ENCODE measurements at places on chromosomes 5 and 9.

GRCh38 chr5:136174021-136174659, 18.8 kb downstream of the SMIM32 start:
- DNase-seq, result peak; percentile 44

- no peak for DNase-seq
Measured at GRCh38 chr5:54844905-54845566, 140.4 kb downstream of the ESM1 start.

DNA sequence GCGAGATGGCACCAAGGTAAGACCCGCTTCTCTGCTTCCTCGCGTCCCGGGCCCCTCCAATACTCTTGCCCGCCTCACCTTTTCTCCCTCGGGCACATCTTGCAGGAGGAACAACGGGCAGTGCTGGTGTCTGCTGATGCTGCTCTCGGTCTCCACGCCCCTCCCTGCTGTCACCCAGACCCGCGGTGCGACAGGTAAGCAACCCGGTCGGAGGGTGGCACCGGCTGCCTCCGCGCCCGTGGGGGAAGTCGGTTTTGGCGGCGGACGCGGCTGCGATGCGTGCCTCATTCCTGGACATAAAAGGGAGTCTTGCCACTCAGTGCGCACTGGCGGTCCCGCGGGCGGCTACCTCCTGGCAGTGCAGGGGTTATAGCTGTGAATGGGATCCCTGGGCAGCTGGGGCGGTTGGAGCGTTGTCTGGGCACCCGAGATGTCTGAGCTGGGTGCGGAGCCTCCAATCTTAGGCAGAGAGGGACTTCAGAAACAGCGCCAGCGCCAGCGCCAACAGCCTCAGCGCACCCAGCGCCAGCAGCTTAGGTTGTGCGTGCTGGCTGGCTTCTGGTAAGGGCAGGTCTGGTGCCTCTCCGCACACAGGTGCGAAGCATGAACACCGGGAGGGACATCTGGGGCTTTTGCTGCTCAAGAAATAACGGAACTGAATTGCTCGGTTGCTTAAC, 488 bp downstream of the COL15A1 start:
- DNase-seq, result peak; percentile 57

DNA sequence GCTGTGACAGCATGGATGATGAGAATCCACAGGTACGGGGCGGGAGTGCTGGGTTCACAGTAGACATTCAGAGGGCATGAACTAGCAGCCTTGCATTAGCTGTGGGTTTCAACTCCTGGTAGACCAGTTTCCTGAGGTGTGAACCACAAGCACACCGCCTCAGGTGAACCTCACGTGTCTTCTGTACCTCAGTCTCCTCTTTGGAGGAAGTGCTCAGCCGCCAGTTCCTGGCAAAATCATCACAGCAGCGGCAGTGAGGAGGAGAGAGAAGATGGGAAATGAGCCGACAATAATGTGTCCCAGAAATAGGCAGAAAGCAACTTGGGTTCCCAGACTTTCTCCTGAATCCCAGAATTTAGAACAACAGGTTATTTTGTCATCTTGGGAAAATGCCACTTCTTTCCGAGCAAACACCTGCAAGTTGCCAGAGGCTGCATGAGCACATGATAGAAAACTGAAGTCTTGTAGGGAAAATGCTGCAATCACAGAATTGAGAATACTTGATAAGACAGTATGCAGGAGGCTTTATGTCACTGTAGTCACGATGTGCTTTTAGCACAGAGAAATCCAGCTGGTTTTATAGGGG, 258.5 kb downstream of the AOPEP start:
- no peak for DNase-seq

DNA sequence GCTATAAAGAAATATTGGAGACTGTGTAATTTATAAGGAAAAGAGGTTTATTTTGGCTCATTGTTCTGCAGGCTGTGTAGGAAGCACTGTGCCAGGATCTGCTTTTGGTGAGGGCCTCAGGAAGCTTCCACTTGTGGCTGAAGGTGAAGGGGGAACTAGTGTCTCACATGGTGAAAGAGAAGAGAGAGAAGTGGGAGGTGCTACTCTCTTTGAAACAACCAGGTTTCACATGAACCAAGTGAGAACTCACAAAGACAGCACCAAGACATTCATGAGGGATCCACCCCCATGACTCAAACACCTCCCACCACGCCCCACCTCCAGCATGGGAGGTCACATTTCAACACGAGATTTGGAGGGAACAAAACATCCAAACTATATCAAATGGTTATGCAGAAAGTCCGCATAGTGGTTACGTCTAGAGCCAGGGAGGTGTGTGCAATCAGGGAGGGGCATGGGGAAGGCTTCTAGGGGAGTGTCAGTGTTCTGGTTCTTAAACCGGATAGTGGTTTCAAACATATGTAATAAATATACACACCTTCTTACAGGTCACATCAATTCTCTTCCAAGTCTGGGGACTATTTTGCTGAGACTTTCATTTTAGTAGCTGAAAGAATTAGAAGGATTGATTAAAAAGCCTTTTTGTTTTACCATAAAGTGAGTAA, 113.0 kb downstream of the TRIO start:
- DNase-seq, result no peak

GRCh38 chr5:98933445-98934072, 4.8 kb upstream of the CHD1 start:
- DNase-seq, result no peak

DNA sequence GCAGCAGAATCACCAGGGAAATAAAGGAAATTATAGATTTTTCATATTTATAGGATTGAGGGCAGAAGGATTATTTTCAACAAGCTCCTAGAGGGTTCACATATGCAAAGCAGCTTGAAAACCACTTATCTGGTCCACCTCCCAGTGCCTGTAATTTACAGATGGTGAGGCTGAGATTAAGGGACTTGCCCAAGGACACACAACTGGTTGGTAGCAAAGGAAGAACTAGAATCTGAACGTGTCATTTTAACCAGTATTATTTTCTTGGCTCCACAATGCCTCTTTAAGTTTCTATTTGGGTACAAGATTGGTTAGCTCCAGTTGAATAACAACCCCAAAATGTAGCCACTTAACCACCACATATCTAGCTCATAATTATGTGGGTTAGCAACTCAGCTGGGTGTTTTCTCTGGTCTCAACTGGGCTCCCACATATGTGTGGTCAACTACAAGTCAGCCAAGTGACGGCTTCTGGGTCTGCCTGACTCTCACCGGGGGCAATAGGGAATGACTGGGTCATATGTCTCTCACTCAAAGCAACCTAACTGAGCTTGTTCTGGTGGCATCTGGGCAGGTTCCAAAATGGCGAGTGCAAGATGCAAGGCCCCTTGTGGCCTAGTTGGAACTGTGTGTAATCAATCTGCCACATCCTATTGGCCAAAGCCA, 127.7 kb downstream of the ZDHHC21 start:
- no peak for DNase-seq

DNA sequence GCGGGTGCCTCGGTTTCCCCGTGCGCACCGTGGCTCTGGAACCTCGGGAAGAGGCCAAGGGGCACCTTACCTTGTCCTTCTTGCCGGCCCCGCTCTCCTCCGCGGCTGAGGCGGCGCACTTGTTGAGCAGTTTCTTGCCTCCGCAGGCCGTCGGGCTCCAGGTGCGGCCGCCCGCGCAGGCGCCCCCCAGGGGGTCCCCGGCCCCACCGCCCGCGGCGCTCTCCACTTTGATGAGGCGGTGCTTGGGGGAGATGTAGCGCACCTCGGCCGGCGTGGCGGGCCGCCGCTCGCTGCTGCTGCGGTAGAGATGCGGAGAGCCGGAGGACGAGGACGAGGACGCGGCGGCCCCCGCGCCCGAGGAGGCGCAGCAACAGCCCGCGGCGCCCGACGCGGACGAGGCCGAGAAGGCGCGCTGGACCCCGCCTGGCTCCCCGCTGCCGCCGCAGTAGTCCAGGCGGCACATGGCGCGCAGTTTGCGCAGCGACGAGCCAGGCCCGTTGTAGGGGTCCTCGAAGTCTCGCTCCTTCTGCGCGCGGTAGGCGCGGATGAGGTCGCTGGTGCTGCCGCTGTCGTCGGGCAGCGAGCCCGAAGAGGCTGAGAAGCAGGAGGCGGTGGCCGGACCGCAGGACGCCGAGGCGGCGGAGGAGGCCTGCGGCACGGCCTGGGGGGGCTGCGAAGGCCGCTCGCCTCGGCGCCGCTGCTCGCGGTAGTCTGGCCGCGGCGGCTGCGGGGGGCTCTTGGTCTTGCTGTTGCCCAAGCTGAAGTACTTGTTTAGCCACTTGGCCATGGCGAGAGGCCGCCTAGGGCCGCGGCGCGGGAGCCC, 957 bp downstream of the SHB start:
- DNase-seq, result no peak

- DNase-seq, result no peak
Measured at GRCh38 chr5:32840606-32841005, 129.5 kb downstream of the NPR3 start.

DNA sequence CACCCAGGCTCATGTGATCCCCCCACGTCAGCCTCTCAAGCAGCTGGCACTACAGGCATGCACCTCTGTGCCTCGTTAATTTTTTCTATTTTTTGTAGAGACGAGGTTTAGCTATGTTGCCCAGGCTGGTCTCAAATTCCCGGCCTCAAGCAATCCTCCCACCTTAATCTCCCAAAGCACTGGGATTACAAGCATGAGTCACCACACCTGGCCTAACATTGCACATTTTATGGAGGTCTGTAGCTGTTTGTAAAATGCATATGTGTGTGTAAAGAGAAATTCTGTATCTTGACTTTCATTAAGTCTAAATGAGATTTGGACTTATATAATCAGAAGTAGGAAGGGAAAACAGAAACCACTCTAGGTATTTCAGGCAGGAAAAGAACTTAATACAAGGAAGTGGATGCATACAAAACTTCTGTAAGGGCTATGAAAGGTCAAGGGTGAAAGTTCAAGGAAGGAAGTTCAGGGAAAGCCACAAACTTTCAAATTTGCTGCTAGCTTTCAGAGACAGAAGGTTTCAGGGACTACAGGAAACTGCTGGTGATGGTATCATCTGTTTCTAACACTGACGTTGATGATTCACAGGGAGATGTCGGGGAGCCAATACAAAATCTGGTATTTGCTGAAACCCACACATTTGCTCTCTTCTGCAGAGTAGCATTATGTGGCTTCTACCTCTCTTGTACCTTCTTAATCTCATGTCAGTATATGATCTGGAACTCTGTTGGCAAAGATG, 209.4 kb downstream of the PIK3R1 start:
- no peak for DNase-seq

DNA sequence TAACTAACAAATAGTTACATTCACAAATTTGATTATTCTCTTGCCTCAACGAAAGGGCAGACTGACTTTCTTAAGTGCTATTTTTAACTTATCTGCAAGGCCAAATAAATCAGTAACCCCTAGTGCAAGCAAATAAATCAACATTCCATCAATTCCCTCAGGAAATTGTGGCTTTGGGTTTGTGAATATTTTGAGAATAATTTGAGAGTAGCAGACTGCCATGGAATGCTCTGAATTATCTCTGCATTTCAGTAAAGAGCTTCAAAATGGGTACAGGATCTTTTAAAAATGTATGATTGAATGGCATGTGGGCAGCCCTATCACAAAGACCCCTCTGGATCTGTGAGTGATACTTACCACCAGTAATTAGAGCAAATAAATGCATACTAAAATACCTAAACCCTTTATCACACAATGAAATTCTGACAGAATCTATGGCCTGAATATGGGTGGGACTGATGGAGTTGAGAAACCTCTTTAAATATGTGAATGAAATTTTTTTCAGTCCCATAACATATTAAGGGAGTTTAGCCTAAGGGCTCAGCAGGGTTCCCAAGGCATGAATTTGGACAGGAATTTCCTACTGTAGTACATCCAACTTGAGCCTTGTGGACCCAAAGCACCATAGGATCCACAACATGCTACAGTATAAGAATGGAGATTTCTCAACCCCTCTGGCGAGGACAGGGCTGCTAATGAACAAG, 92.5 kb upstream of the ITGA2 start:
- DNase-seq, result no peak

GRCh38 chr9:114729706-114730105, 47.7 kb upstream of the TEX48 start:
- no peak for DNase-seq

GRCh38 chr9:116459576-116459975, 227.5 kb upstream of the TRIM32 start:
- DNase-seq, result no peak

GRCh38 chr9:83472221-83472665, 66.0 kb downstream of the FRMD3 start:
- DNase-seq, result no peak

All from iPS-NIHi11 (cell line).